H1 (cell line): ENCODE measurements at places on chromosomes 1 and 21. TPM values are rescaled to one million over a fixed set of nuclear protein-coding genes. Genes with fewer than 3 reads are reported as not detected.

Gene SH2D1B
- not detected in 2 replicates for total RNA-seq

Gene F13B
- not detected in 2 replicates for total RNA-seq

- no peak overlapping the region for H3K27ac ChIP-seq
- no peak overlapping the region for H3K4me3 ChIP-seq
- no peaks in the 10 kb centered on the region for H3K4me1 ChIP-seq
- DNase-seq, result no peak
Observed at GRCh38 chr1:113244112-113244820, 146.0 kb upstream of the MAGI3 start.

DNA sequence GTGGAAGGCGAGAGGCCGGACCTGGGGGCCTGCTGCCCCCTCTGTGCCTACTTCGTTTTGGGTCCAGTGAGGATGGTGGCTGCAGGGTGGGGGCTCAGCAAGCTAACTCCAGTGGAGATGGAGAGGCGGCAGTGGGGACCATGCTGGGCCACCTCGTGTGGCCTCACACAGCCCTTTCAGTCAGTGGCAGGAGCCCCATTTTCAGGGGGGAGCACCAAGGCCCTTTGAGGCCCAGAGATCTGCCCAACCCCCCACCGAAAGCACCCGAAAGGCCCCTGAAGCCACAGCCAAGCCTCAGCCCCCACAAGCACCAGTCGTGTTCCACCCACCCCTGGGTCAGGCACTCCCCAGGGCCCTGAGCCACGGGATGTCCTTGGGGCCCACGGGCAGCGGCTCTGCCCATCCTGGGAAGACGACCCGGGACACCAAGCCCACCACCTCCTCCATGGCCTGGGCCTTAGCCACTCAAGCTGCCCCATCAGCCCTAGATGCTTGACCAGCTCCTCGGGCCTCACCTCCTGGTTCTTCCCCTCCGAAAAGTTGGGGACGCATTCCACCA is 345 bp downstream of the FTCD start:
- no peak for DNase-seq
- peaks cover under 1% of the 10 kb centered on the region; the same call in 1 of the 2 replicates for H3K36me3 ChIP-seq
- no peaks in the 10 kb centered on the region for H3K27me3 ChIP-seq
- no peak overlapping the region for H3K27ac ChIP-seq
- H3K4me1 ChIP-seq, result no peaks in the 10 kb centered on the region
- no peak overlapping the region for H3K4me3 ChIP-seq
